ENCODE measurements at places on chromosomes 3 and 15.

DNA sequence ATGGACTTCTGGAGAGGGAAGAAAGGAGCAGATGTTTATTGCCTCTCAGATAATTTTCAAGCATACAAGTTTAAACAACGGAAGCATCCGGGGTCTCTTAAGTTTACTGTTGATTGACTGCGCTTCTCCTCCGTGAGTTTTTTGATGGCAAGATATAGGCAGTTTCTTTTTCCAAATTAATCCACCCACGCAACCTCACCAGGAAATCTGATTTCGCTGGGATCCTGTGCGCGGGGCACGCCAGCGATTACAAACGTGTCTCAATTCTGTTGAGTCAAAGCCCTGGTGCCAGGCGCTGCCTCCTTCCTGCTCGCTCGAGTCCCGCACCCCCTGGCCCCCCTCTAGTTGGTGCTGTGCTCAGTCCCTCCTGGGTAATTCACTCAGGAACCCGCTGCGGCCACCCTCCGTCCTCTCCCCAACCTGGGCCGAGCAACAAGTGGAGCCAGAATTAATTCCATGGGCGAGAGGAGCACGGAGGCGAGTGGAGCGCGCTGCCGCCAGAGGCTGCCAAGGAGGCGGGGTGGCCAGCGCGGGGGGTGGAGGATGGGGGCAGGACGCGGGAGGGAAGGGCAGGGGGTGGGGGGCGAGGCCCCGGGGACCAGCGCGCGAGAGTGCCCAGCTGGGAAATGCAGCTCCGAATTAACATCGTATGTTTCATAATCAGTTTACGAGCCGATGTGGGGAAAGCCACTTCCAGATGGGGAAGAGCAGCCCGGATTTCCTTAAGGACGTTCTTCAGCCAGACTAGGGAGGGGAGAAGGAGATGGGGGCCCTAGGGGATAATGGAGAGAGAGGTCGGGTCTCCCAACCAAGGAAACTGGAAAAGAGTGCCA lies 6.0 kb downstream of the WNT5A start:
- no peak for DNase-seq

DNA sequence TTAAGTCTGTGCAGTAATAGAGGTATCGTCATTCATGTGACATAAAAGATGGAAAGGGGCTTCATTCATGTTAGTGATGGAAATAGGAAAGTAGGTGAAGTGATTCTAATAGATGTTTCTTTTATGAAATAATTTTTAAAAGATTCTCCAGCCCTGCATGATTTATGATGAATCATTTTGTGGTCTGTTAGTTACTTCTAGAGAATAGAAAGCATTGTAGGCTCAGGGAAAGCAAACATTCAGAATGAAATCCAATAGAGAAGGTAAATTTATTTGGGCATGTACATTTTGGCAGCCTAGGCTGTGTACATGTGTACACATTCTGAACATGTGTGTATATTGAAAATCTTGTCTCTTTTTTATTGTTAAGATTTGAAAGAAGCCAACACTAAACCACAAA lies 23.1 kb downstream of the PPARG start:
- DNase-seq, result no peak

DNA sequence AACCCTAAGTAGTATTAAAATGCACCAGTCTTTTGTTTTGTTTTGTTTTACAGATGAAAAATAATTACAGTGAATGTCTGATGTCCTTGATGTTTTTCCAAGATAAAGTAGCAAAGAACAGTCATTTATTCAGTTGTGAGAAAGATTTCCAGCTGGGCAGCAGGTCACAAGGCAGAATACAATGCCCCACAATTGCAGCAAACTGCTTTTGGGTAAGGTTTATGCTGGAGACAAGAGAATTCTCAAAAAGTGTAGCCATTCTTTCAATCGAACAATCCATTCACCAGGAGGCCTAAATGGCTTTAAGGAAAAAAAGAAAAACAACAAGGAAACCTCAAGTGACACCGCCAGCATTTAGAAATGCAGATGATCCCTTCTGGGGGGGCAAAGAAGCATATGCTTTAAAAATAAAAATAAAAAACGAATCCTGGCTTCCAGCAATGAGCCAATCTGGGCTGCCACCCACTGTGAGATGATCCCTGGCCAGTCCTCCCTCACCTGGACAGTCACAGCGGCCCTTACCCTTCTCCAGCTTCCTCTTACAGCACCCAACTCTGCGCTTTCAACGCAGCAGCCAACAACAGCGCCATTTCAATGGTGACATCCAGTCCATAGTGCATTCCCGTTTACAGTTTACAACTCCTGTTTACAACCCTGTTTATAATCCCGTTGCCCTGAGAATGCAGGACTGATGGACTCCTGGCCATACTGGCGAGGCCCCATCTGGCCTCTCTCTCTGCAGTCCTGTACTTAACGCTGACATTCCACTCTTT lies 25.7 kb upstream of the WNT5A start:
- DNase-seq, result no peak

- DNase-seq, result peak; percentile 81
Measured at GRCh38 chr15:69576035-69576526, 123.5 kb downstream of the RPLP1 start.

DNA sequence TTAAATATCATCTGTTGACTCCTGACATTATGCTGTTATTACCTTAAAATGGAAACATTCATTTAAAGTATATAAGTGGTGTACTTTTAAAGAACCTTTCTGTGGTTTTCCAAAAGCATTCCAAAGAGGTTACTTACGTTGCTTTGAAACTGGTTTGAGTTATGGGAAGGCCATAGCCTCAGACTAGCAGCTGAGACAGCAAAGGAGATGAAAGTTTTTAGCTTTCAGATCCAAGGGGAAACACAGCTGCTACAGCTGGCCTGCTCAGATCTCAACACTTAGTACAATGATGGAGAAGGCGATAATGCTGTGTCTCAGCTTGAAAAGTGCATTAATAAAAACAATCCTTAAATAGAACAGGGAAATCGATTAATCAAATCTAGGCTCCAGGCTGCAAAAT lies 921.1 kb downstream of the ROBO1 start:
- DNase-seq, result no peak

- DNase-seq, result no peak
Measured at GRCh38 chr15:41104234-41104633, 11.8 kb downstream of the INO80 start.

DNA sequence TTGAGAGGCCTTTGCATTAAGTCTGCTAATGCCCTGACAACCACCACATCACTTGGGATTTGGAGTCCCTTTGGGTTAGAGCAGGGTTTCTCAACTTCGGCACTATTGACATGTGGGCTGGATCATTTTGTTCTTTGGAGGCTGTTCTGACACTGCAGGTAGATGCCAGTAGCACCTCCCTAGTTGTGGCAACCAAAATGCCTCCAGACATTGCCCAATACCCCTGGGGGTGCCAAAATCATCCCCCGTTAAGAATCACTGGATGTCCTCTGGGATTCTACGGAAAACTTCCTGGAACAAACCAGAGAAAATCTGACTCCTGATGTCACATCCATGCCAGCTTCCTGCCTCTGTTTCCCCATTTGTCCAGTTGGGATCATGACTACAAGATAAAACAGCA lies 37.2 kb upstream of the BLM start:
- DNase-seq, result no peak

GRCh38 chr3:65971293-65972252 lies 67.1 kb downstream of the MAGI1 start:
- DNase-seq, result no peak

DNA sequence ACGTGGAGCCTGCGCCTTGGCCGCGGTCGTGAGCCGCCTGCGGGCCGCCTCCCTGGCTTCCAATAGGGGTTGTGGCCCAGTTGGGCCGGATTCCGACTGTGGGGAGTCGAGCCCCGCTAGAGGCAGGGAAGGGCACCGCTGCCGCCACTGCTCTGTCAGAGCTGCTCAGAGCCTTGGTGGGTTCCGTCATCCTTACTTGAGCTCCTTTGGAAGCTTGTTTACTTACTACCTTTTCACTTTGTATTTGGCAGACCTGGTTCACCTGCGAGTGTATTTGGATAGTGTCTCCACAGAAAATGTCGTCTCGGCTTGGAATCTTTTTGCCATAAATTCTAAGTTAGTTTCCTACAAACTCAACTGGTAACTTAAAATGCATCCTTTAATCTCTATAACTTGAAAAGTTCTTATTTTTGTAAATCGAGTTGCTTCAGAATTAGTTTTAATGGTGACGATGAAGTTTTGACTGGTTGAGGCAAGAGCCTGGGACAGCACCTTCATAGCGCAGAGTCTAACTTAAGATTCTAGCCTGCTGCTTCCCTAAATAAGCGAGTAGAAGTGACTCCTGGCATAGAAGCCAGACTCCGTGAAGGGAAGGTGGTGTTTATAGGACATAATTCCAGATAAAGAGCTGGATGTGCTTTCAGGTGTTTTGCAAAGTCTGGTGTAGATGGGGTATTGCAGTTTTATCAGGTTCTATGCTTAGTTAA lies 800 bp downstream of the DAG1 start:
- DNase-seq, result no peak

DNA sequence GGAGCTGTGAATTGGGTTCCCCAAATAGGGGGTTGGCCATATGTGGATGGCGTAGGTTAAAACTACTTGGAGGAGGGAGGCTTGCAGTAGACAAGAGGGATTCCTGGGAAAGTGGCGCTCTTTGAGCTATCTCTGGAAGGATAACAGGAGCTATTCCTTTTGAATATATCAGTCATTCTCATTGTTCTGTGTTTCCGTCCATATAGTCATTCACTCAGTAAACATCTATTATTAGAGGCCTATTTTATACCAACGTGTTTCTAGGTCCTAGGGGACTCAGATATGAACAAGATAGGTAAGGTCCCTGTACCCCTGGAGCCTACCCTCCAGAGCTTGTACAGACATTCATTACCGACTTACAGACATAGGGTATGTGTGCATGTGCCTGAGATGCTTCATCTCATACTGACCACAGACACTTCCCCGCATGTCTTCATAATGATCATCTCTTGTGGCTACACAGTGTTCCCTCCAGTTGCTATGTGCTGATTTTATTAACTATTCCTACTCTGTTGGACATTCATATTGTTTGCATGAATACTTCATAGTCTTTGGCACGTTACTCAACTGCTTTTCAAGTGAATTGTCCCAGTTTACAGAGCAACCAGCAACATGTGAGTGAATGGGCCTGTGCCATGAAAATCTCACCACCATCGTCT lies 55.8 kb upstream of the VILL start:
- no peak for DNase-seq

GRCh38 chr3:183185696-183186095 lies 23.2 kb upstream of the LAMP3 start:
- no peak for DNase-seq
